Hepatocyte (in vitro differentiated cells): ENCODE measurements at places on chromosomes 4 and X. TPM values are rescaled to one million over a fixed set of nuclear protein-coding genes. Genes with fewer than 3 reads are reported as not detected.

DNA sequence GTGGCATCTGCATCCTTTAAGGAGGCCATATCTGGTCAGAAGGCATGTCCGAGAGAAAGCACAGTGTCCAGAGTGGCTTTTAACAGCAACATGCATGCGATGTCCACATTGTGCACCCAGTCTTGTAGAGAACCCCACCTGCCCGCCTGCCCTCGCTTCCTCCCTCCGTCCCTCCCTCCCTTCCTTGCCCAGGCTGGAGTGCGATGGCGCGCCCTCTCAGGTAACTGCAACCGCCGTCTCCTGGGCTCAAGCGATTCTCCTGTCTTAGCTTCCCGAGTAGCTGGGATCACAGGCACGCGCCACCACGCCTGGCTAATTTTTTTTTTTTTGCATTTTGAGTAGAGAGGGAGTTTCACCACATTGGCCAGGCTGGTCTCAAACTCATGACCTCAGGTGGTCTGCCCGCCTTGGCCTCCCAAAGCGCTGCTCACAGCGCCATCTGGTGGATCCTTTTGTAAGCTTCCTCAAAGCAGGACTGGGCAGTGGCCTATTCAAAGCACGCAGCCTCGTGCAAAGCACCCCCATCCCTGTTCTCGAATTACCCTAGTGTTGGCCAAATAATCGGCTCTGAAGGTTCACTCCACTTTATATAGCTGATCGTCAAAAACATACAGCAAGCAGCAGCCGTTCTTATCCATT is 15.0 kb downstream of the BRCC3 start:
- DNase-seq: peak; percentile 10

DNA sequence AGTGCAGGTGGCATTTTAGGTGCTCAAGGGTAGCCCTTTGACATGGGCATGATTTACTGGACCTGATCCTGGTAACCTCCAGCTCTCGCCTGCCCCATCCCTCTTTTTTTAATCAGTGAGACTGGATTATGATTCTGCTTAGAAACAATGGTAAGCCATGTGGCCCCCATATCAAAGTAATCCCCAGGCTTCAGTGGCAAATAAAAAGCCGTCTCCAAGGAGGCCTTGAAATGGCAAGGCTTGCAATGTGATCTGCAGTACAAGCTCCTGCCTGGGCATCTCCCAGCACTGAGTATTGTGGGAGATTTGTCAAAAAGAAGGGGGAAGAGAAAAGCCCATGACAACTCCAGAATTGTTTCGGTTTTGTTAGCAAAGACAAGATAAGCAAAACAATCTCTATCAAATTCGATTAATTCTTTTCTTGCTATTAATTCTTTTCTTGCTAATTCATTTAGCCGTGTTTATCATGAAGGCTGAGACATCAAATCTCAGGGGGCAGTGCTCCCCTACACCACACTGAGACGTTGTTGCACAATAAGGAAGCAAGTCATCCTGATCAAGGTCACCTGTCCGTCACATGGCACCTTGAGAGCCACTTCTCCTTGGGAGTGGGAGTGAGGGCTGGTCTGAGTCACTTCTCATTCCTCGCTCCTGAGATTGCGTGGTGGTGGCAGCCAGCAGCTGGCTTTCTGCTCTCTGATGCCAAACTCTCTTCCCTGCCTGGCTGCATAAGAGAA is 312.7 kb upstream of the GATB start:
- peak; percentile 46 for DNase-seq

IGSF1 gene
- total RNA-seq: 15.1 and 16.7 TPM in 2 replicates

PROM1 gene
- total RNA-seq: 28.8 and 30.8 TPM in 2 replicates

DNA sequence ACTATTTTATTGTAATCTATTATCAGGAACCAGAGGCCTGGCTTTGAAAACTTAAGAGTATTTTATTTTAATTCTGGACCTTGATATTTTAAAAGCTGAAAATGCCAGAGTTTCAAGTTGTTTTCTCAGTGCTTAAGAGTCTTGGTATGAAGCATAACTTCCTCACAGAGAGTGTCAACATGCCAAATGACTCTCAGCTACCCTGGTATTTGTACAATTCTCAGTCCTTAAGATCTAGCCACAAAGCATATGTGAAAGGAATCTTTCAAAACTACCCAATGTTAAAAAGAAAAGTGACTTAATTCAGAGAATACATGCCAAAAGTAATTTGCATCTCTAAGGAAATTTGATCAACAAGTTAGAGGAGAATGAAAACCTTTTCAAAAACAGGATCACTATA is 171.9 kb downstream of the DKK2 start:
- no peak for DNase-seq
